ENCODE measurements at places on chromosomes 12 and 14. TPM values are rescaled to one million over a fixed set of nuclear protein-coding genes. Genes with fewer than 3 reads are reported as not detected.

- H3K27me3 ChIP-seq: no peaks in the 10 kb centered on the region
- DNase-seq: no peak
- H3K4me3 ChIP-seq: no peak overlapping the region
- no peak overlapping the region for H3K27ac ChIP-seq
- H3K36me3 ChIP-seq: no peaks in the 10 kb centered on the region
Measured at GRCh38 chr14:53265025-53265424, 111.9 kb upstream of the DDHD1 start.

DNA sequence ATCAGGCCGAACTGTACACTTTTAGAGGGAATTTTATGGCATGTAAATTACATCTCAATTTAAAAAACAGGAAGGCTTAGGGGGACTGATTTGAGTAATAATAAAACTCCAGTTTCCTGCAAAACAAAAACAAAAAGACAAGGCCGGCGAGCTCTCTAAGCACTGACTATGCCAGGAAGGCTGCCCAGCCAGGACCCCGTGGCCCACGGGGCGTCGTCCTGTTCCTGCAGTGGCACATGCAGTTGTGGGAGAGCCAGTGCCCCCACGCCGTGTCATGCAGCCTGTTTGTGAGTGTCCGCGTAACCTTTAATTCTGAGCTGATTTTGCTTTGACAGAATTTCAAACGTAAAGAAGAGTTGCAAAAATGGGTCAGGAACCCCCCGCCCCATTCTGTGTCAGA, 10.5 kb downstream of the XRCC3 start:
- no peaks in the 10 kb centered on the region for H3K27me3 ChIP-seq
- no peak for DNase-seq
- no peak overlapping the region for H3K4me3 ChIP-seq
- no peaks in the 10 kb centered on the region for H3K36me3 ChIP-seq

GRCh38 chr14:56821805-56822610, 11.7 kb upstream of the OTX2 start:
- peaks cover 4% of the 10 kb centered on the region for H3K27me3 ChIP-seq
- no peak for DNase-seq

GRCh38 chr12:105287408-105287807, 43.1 kb upstream of the C12orf75 start:
- H3K4me1 ChIP-seq: no peaks in the 10 kb centered on the region
- H3K27ac ChIP-seq: no peak overlapping the region
- DNase-seq: no peak
- H3K36me3 ChIP-seq: no peaks in the 10 kb centered on the region
- H3K27me3 ChIP-seq: no peaks in the 10 kb centered on the region

DNA sequence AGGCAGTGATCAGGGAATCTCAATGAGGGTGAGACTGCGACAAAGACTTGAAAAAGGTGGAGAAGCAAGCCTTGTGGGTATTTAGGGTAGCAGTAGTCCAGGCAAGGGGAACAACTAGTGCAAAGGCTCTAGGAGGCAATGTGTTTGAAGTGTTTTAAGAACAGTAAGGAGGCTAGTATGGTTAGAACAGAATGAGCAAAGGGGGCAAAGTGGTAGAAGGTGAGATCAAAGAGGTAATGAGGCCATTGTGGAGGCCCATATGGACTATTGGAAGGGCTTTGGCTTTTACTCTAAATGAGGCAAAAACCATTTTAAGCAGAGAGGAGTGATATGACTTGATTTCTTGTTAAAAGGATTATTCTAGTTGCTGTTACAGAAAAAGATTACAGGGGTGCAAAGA, 16.8 kb downstream of the HIF1A start:
- no peak overlapping the region for H3K4me3 ChIP-seq
- H3K36me3 ChIP-seq: no peaks in the 10 kb centered on the region
- H3K4me1 ChIP-seq: peaks cover 11% of the 10 kb centered on the region

The TMEM253 gene
- total RNA-seq: 0.85 TPM

The ASB2 gene
- 30.2 TPM for total RNA-seq

The DCTN2 gene
- total RNA-seq: 133 TPM

Measured in uterus (tissue), 4 donors.